ENCODE measurements at places on chromosomes 12 and 14. TPM values are rescaled to one million over a fixed set of nuclear protein-coding genes. Genes with fewer than 3 reads are reported as not detected.

- peak; percentile 86 for DNase-seq
Observed at GRCh38 chr14:20305265-20306078, at the start of gene TTC5. Gene TTC5, minus strand, starts transcription at chr14:20305951. Its CDS starts 14 bp downstream, at chr14:20305937.

The SETD1B gene
- 10.6 TPM for total RNA-seq

The C14orf132 gene
- total RNA-seq: 12.0 TPM

The APOF gene
- not detected for total RNA-seq

The ADAMTS20 gene
- not detected for total RNA-seq

DNA sequence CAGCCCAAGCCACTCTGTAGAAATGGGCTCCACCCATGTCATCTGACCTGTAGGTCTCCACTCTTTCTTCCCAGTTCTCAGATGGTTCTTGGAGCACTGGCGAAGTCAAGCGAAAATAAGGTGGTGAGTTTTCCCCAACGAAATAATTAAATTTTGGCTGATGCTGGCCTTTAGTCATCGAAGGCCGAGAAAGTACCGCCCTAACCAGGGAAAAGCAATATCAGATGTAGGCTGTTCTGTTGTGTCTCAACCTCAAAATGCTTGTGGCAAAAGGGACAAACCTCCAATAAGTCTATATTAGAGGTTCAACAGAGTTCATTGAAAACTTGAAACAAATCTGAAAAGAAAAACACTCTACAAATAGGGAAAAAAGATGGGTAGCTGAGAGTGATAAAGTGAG is 48.6 kb upstream of the BCAT1 start:
- no peak for DNase-seq

GRCh38 chr14:31228533-31228932 is 20.9 kb upstream of the HECTD1 start:
- DNase-seq: no peak

The CLEC7A gene
- total RNA-seq: 7.9 TPM

DNA sequence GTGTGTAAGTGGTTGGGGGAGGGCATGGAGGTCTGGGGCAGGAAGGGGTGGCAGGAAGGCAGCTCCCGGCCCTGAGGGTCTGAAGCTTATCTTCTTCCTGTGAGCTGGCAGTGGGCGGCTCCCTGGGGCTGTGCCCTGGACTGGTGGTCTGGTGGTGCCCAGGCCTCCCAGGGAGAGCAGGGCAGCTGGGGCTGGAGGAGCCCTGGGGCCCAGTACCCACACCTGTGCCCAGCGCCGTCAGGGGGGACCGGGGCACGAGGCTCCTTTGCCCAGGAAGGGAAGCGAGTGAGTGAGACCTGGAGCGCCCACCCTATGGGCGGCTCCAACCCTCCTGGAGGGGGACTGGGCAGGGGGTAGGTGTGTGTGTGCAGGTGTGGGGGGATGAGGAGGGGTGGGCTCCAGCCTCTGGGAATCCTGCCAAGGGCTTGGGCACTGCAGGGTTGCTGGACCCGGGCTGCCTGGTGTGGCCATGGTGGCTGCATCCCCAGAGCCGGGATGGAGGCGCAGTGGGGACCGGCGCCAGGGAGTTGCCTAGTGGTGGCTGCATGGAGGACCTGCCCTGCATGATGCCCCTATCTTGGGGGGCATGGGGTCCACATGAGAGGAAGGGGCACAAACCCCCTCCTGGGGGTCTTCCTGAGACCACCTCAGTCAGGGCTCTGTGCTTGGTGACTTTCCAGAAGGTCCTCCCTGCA is 353.6 kb downstream of the TMEM121 start:
- DNase-seq: no peak

- no peak for DNase-seq
Observed at GRCh38 chr12:43132291-43132690, 419.7 kb downstream of the ADAMTS20 start.

The PTPRQ gene
- 0.25 TPM for total RNA-seq

DNA sequence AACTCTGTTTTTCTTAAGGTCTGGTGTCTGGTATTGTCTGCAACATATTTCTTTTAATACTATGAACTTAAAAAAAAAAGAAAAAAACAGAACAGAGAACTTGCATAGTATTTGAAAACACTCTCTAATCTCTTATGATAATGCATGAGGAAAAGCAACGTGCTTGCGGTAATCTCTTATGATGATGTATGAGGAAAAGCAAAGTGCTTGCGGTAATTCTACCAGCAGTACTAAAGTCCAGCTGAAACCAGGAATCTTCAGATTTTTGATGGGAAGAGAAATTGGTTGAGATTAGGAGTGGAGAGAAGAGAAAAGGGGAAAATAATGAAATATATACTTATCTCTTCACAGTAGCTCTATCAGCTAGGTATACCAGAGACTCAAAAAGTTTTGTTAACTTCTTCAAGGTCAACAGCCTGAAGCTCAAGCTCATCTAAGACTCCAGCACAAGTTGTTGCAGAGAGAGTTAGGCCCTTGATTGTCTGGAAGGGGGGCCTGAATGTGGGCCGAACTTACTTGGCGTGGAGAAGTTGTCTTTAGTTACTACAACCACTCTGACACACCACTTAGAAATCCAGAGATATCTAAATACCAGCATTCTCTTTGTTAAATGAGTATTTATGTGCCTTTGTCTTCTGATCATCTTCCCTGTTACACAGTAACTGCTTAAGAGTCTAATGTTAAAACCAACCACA is 240.4 kb downstream of the PRKD1 start:
- DNase-seq: no peak

DNA sequence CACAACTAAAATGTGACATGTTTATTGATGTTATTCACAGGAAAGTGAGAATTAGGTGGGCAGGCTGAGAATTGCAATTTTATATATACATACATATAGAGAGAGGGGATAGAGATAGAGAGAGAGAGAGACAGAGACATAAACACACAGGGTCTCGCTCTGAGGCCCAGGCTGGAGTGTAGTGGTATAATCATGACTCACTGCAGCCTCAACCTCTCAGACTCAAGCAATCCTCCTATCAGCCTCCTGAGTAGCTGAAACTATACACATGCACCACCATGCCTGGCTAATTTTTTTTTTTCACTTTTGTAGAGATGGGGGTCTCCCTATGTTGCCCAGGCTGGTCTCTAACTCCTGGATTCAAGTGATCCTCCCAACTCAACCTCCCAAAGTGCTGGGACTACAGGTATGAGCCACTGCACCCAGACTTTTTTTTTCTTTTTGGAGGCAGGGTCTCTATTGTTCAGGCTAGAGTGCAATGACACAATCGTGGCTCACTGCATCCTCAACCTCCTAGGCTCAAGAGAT is 49.1 kb downstream of the R3HDM2 start:
- no peak for DNase-seq

GRCh38 chr12:10366875-10367274 is 23.0 kb downstream of the KLRK1 start:
- DNase-seq: no peak

Measured in vagina (tissue), 2 donors.